A549 treated with RU486 at 1 μM for 4 hours (cell line): ENCODE measurements at places on chromosomes 11 and 22. TPM values are rescaled to one million over a fixed set of nuclear protein-coding genes. Genes with fewer than 3 reads are reported as not detected.

F2 gene
- 2.0 to 3.4 TPM (median 2.2 TPM) in 5 replicates for total RNA-seq

THY1 gene
- total RNA-seq: 12.0 to 18.2 TPM (median 12.7 TPM) in 5 replicates

LMNTD2 gene
- 1.5 to 2.9 TPM (median 2.8 TPM) in 5 replicates for total RNA-seq

PYGM gene
- total RNA-seq: 0.21 to 0.43 TPM (median 0.30 TPM) in 5 replicates

SCGB1A1 gene
- total RNA-seq: 0.39 TPM in 1 of 5 replicates, not detected in the others

PANX1 gene
- 17.4 to 21.1 TPM (median 20.0 TPM) in 5 replicates for total RNA-seq

HPS4 gene
- 14.6 to 16.0 TPM (median 15.2 TPM) in 5 replicates for total RNA-seq
